Amniotic epithelial cell (primary cell): ENCODE measurements at places on chromosomes 1 and 21.

GRCh38 chr1:214472364-214472763 lies 79.0 kb downstream of the PTPN14 start:
- DNase-seq: peak; percentile 79

GRCh38 chr1:97351846-97352245 lies 569.0 kb downstream of the DPYD start:
- DNase-seq: no peak

DNA sequence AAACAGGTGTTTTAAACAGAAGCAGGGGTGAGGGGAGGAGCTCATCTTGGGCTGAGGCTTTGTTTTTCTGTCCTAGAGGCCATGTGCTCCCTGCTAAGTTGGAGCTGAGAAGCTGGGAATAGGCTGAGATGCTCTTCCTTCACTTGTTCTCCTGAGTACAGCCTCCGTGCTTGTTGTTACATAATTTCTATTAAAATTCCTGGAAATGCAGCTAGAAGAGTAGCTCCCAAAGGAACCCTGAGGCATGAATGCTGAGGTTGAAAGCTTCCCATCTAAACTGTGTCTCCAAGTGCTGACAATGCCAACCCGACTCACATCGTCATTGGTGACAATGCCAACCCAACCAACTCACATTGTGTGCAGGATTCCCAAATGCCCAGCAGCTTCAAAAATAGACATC lies 12.6 kb upstream of the ITPKB start:
- no peak for DNase-seq

GRCh38 chr1:29360768-29361167 lies 124.4 kb downstream of the PTPRU start:
- no peak for DNase-seq

DNA sequence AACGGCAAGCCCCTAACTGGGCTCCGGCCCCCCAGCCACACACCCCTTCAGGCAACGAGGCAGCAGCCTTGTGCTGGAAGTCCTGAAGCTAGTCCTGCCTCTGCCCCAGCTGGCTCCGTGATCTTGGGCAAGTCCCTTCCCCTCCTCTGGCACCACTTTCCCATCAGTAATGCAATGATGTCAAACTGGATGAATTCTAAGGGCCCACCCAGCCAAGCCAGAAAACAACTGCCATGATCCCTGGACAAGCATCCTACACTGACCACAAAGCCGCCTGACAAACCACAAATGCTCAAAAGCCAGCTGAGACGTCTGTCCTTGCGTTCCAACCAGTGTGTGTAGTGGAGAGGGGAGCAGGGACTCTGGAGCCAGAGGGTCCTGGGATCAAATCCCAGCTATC lies 26.8 kb downstream of the IFFO2 start:
- peak; percentile 44 for DNase-seq
